Glutamatergic neuron (in vitro differentiated cells): ENCODE measurements at places on chromosomes 5 and 9.

- no peak for DNase-seq
Observed at GRCh38 chr5:161157925-161158324, 305.9 kb upstream of the ATP10B start.

GRCh38 chr5:170483701-170484458 is 19.9 kb upstream of the KCNIP1 start:
- no peak for DNase-seq

DNA sequence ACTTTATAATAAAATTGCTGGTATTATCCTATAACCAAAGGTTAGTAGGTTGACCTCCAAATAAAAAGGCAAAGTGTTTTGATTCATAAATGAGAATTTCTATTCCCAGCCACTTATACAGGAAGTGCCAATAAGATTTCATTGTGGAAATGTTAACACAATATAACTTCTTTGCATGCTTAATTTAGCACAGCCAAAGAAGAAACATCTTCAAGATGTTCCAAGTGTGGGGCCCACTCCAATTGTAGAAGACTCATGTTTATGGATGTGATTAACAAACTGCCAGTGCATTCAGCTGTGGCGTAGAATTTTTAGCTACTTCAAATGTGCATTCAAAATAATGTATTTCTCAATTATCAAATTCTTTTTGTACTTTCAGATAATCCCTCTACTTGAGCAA is 402.3 kb downstream of the DEPDC1B start:
- DNase-seq: no peak

DNA sequence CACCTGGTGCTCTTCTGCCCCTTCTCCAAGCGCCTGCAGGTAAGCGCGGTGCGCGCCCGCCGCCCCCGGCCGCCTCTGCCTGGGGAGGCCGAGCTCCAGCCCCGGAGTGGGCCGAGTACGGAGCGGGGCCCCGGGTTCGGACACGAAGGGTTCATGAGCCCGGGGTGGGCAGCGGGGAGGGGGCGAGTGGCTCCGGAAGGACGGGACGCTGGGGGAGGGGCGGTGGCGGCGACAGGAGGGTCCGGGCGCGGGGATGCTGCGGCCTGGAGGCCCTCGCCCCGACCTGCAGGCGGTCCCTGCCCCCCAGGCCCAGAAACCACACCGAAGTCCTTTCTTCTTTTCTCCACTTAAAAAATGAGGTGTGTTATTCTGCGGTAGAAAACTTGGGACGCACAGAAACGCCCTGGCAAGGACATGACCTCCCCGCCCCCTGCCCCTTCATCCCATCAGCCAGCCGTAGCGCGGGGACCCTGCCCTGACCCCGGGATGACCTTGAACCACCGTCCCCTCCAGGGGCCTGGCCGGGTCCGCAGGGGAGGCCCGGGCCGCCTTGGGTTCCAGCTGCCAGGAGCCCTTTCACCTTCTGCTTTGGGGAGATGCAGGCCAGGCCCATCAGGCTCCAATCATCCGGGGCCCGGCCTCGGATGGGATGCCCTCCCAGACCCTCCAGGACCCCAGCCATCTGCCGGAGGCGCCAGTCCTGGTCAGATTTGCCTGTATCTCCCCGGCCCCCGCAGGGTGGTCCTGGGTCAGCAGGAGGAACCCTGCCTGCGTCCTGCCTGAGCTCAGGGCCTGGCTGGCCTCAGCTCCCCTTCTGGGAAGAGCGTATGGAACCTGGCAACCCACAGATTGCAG is 545 bp downstream of the DIPK1B start:
- peak; percentile 67 for DNase-seq
